ENCODE measurements at places on chromosomes 3 and 15. TPM values are rescaled to one million over a fixed set of nuclear protein-coding genes. Genes with fewer than 3 reads are reported as not detected.
A peak's percentile ranks its signal among the peaks of the same experiment; 100 is the strongest.

GRCh38 chr3:117611211-117611610 lies 901.6 kb downstream of the TUSC7 start:
- H3K27me3 ChIP-seq, result no peaks in the 10 kb centered on the region
- H3K4me1 ChIP-seq, result peaks cover 16% of the 10 kb centered on the region
- no peak for DNase-seq
- H3K36me3 ChIP-seq, result no peaks in the 10 kb centered on the region

- H3K4me1 ChIP-seq, result no peaks in the 10 kb centered on the region
Measured at GRCh38 chr3:171678971-171679492, 131.3 kb downstream of the PLD1 start.

DNA sequence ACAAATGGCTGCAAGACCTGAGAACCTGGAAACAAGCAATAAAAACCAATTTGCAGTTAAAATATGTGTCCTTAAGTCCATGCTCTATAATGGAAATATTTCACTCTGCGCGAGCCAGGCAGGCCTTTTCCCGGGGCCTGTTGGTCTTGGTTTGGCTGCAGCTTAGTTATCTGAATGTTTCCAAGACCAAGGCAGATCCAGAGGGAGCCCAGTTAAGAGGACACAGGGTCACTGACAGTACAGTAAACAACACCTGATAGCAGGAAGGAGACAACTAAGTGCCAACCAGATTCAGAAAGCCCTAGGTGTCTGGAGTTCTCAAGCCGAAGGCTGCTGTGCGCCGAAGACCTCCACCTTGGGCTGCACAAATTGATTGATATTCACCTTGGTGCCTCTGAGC lies 32.8 kb downstream of the THSD4 start:
- H3K27me3 ChIP-seq, result no peaks in the 10 kb centered on the region
- no peak for DNase-seq
- no peak overlapping the region for H3K27ac ChIP-seq
- H3K36me3 ChIP-seq, result no peaks in the 10 kb centered on the region
- peaks cover 16% of the 10 kb centered on the region for H3K4me1 ChIP-seq
- H3K4me3 ChIP-seq, result no peak overlapping the region

- no peaks in the 10 kb centered on the region for H3K27me3 ChIP-seq
- H3K4me1 ChIP-seq, result peaks cover 24% of the 10 kb centered on the region
- H3K27ac ChIP-seq, result no peak overlapping the region
- DNase-seq, result peak; percentile 51
- no peak overlapping the region for H3K4me3 ChIP-seq
- no peaks in the 10 kb centered on the region for H3K36me3 ChIP-seq
Measured at GRCh38 chr3:42118762-42119361, 27.7 kb downstream of the TRAK1 start.

DNA sequence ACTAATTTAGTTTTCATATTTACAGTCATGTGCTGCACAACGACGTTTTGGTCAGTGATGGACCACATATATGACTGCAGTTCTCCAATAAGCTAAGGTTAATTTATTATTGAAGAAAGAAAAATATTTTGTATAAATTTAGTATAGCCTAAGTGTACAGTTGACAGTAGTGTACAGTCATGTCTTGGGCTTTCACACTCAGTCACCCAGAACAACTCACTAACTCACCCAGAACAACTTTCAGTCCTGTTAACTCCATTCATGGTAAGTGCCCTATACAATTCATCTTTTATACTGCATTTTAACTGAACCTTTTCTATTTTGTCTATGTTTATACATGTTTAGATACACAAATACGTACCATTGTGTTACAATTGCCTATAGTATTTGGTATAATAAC lies 3.8 kb upstream of the GABRR3 start:
- H3K27ac ChIP-seq, result no peak overlapping the region
- no peaks in the 10 kb centered on the region for H3K36me3 ChIP-seq
- DNase-seq, result no peak
- H3K4me3 ChIP-seq, result no peak overlapping the region

DNA sequence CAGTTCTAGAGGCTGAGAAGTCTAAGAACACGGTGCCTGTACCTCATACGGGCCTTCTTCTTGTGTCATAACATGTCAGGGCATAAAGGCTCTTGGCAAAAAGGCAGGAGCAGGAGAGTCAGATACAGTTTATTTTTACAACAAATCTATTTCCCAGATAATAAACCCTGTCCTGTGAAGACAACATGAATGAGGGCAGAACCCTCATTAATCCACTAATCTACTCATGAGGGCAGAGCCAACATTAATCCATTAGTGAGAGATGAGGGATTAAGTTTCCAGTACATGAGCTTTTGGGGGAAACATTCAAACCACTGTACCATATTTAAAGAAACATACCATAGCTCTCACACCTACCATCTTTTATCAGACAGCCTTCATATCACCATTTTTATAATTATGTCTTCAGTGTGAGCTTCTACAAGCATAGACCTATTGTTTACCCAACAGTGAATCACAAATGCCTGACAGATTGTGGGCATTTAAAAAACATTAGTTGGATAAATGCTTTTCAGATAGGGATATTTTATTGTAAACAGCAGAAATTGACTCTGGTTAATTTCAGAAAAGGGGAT lies 645.8 kb downstream of the GRM7 start:
- no peaks in the 10 kb centered on the region for H3K36me3 ChIP-seq
- no peak overlapping the region for H3K4me3 ChIP-seq
- DNase-seq, result no peak
- H3K27ac ChIP-seq, result no peak overlapping the region
- H3K4me1 ChIP-seq, result no peaks in the 10 kb centered on the region

DNA sequence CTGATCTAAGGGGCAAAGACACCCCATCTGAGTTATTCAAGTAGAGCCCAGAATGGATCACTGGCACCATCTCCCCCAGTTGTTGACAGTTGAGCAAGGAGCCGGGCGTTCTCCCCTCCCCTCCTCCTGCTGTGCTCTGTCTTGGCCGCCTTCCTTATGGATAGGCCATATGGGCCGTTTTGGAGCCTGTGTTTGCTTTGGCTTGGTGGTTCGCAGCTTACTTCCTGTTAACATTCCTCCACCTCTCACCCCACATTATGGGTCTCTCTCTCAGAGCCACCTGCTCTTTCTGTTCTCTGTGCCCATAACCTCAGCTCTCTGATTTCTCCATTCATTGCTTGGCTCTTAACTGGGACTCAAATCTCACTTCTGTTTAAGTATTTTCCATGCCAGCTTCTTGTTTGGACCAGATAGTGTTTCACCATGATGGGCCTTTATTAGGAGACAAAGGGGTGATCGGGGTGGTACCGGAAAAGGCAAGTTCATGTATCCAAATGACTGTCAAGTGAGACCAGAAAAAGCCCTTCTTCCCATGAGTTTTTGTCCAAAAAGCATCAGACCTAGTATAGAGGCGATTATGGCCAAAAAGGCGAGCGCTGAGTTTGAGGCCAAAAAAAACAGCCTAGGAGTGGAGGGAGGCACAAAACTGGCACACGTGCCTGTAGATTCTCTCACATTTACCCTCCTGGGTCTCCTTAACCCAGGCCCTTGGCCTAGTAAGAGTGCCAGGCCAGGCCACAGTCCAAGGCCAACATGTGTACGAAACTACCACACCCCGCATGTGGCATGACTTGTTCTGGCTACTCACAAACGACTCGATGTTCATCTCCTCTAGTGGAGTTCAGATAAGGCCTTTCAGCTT lies 62.6 kb downstream of the DUT start:
- no peaks in the 10 kb centered on the region for H3K27me3 ChIP-seq
- no peaks in the 10 kb centered on the region for H3K36me3 ChIP-seq
- no peak overlapping the region for H3K4me3 ChIP-seq
- peaks cover 16% of the 10 kb centered on the region for H3K4me1 ChIP-seq

DNA sequence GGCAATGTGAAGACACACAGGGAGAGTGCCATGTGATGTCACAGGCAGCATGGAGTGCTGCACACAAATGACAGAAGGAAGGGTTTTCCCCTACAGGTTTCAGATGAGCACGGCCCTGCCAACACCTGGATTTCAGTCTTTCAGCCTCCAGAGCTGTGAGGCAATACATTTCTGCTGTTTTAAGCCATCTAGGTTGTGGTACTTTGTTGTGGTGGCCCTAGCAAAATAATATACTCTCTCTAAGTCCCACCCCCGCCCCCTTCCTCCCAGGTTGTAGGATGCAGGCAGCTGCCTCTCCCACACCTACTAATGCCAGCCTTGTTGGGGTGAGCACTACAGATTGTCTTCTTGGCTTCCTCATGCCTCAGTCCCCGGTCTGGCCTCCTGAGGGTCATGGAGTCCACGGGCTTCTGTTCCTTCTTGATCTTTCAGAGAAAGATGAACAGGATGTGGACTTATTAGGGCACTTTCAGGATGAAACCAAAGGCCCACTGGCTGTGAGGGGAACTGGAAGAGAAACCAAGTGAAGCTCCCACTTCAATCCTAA lies 180.0 kb downstream of the CD47 start:
- no peaks in the 10 kb centered on the region for H3K36me3 ChIP-seq
- DNase-seq, result no peak
- no peaks in the 10 kb centered on the region for H3K4me1 ChIP-seq
- no peak overlapping the region for H3K27ac ChIP-seq

- no peaks in the 10 kb centered on the region for H3K27me3 ChIP-seq
- no peak overlapping the region for H3K27ac ChIP-seq
- H3K36me3 ChIP-seq, result no peaks in the 10 kb centered on the region
- H3K4me3 ChIP-seq, result no peak overlapping the region
Measured at GRCh38 chr3:191848818-191849217, 387.9 kb downstream of the PYDC2 start.

GRCh38 chr3:123027292-123028232 lies at the start of gene SEMA5B:
TSS of gene SEMA5B (minus strand) at chr3:123027763. CDS start at chr3:122961263, 66,500 bp downstream.
- H3K4me3 ChIP-seq, result peak within 1 kb of the TSS; percentile 16
- no peak within 1 kb of the TSS for H3K27ac ChIP-seq
- H3K4me1 ChIP-seq, result peaks cover 26% of the 10 kb centered on the region
- peak; percentile 44 for DNase-seq
- H3K36me3 ChIP-seq, result no peaks in the 10 kb centered on the region

DNA sequence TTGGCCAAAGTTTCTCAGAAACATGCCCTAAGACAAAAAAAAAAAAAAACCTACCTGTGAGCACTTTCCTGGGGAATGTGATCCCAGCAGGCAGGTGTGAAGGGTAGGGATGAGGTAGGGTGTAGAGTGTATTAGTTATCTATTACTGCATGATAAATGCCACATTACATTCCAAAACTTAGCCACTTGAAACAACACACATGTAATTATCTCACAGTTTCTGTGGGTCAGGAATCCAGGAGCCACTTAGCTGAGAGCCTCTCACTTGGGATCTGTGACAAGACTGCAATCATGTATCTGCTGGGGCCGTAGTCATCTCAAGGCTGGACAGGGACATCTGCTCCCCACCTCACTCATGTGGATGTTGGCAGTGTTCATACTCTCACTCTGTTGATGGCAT lies 18.9 kb upstream of the FBN1 start:
- no peak overlapping the region for H3K27ac ChIP-seq
- no peaks in the 10 kb centered on the region for H3K36me3 ChIP-seq
- no peak overlapping the region for H3K4me3 ChIP-seq
- no peaks in the 10 kb centered on the region for H3K4me1 ChIP-seq
- no peak for DNase-seq
- H3K27me3 ChIP-seq, result no peaks in the 10 kb centered on the region

Gene NPTN
- total RNA-seq, result 177 TPM

Gene NCEH1
- total RNA-seq, result 3.2 TPM

Gene HCN4
- total RNA-seq, result 17.6 TPM

Gene DOCK3
- 11.7 TPM for total RNA-seq

Gene ANKRD34C
- total RNA-seq, result 0.08 TPM

Gene FSD2
- total RNA-seq, result 0.19 TPM

Gene NANOGP8
- 6.0 TPM for total RNA-seq

Gene ITIH4
- 19.9 TPM for total RNA-seq

Data from testis (tissue), 5 donors.